Fibroblast of the aortic adventitia (primary cell): ENCODE measurements at places on chromosomes 7 and 10. TPM values are rescaled to one million over a fixed set of nuclear protein-coding genes. Genes with fewer than 3 reads are reported as not detected.

SUFU gene
- total RNA-seq: 3.3 and 4.8 TPM in 2 replicates

PDE1C gene
- total RNA-seq: 7.4 and 187 TPM in 2 replicates

NUTM2E gene
- under 0.01 TPM in 1 of 2 replicates, not detected in the other for total RNA-seq

PRF1 gene
- total RNA-seq: not detected in 2 replicates

SAMD9 gene
- 18.3 and 57.5 TPM in 2 replicates for total RNA-seq

PLAU gene
- 21.6 and 24.9 TPM in 2 replicates for total RNA-seq

SNCG gene
- total RNA-seq: 2.8 and 18.2 TPM in 2 replicates

SPDYE6 gene
- total RNA-seq: not detected in 2 replicates

ZNF786 gene
- total RNA-seq: 4.1 and 5.2 TPM in 2 replicates

TAS2R41 gene
- total RNA-seq: 0.09 TPM in 1 of 2 replicates, not detected in the other

DYDC2 gene
- not detected in 2 replicates for total RNA-seq

CLEC2L gene
- total RNA-seq: not detected in 2 replicates

GRCh38 chr7:118252087-118252486 lies 27.6 kb downstream of the ANKRD7 start:
- DNase-seq: no peak

GRCh38 chr7:19322002-19322401 lies 176.8 kb upstream of the FERD3L start:
- no peak for DNase-seq

GRCh38 chr10:5400468-5401240 lies 4.0 kb downstream of the TUBAL3 start:
- no peak for DNase-seq

- peak; percentile 81 for DNase-seq
Observed at GRCh38 chr7:85030893-85031292, 156.0 kb downstream of the SEMA3D start.

- no peak for DNase-seq
Observed at GRCh38 chr10:14593806-14594205, 180.9 kb downstream of the FAM107B start.

DNA sequence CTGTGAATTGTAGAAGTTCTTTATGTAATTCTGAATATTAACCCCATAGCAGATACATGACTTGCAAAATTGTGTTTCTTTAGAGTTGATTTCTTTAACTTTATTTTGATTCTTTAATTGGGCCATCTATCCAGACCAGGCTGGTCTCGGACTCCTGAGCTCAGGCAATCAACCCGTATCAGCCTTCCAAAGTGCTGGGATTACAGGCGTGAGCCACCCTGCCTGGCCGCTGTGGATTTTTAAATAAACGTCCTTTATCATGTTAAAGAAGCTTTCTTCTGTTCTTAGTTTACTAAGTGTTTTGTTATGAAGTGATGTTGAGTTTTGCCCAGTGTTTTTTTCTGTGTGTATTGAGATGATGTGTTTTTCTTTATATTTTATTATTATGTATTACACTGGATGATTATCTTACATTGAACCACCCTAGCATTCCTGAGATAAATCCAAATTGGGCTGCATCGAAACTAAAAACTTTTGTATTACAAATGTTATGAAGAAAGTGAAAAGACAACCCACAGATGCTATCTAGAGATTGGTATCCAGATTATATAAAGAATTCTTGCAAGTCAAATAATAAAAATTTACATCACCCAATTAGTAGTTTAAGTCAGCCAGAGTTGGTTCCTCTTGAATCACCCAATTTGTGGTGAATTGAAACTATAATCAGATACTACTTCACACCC lies 118.1 kb downstream of the TPST1 start:
- no peak for DNase-seq

- DNase-seq: no peak
Observed at GRCh38 chr7:154837622-154838021, 165.3 kb downstream of the PAXIP1 start.

DNA sequence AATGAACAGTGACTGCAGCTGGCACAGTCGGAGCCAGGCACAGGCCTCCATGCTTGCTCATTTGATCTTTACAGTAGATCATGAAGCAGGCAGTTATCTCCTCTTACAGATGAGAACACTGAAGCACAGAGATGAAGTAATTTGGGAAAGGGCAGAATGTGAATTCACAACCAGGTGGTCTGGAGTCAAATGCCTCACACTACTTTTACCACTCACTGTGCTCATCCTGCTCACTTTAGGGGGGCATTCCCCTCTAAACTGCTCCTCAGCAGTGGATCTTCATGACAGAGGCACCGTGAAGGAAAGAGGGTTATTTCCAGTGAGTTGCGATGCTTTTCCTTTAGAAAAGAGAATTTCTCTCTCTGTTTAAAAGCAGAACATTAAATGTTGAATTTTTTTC lies 15.1 kb downstream of the SNX10 start:
- DNase-seq: no peak

- DNase-seq: no peak
Observed at GRCh38 chr7:130926001-130926691, 192.1 kb upstream of the KLF14 start.

DNA sequence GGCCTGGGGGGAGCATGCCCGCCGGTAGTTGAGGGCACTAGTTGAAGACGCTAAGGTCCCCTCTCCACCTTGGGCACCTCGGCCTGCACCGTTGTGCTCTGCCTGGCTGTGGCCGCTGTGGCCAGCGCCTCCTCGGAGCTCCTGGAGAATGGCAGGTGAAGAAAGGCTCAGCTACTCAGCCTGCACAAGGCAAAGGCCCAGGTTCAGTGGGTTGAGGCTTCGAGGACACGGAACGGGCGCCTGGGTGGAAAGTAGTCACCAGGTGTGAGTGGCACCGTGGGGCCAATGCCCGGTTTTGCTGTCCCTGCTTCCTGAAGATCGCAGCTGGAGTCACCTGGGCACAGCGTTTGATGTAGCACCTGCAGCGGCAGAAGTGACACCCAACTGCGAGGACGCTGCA lies 12.4 kb upstream of the ZNF716 start:
- DNase-seq: no peak

- DNase-seq: peak; percentile 75
Observed at GRCh38 chr7:40219917-40220316, 85.1 kb downstream of the SUGCT start.

- DNase-seq: peak; percentile 93
Observed at GRCh38 chr7:157271991-157272324, 64.8 kb upstream of the DNAJB6 start.

DNA sequence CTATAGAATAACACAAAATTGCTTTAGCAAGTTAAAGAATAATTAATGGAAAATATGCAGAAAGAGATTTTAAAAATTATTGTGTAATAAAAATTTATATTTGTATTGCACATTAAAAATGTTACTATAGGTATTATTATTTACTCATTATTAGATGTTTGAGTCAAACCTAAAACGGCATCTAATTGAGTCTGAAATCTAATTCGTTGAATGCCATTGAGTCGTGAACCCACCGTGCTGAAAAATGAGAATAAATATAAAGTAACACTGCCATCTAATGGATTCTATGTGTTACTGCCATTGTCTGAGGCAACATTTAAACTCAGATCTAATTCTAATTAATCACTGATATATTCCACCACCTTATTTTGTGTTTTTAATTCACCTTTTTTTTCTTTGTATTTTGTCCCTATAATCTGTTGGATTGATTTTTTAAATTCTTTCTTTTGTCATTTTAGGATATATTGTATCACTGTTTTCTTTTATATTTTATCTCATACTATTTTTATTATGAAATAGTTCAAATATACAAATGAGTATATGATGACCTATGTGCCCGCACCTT lies 62.2 kb downstream of the SAMD9 start:
- DNase-seq: peak; percentile 65

DNA sequence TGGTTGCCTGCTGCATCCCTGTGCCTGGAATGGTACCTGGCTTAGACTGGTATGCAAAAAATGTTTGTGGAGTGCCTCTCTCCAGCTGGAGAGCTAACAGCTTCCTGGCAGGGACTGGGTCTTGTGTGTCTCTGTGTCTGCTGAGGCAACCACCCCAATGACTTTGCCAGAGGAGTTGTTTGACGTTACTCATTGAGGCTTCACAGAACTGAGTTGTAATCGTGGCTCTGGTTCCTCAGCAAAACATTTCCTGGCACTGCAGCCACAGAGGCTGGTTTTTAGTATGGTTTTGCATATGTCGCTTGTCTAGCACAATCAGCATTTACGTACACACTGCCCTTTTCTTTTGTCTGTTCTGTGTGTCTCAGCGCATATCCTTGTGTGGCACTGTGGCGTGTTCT lies 7.5 kb downstream of the ZNF282 start:
- peak; percentile 38 for DNase-seq

DNA sequence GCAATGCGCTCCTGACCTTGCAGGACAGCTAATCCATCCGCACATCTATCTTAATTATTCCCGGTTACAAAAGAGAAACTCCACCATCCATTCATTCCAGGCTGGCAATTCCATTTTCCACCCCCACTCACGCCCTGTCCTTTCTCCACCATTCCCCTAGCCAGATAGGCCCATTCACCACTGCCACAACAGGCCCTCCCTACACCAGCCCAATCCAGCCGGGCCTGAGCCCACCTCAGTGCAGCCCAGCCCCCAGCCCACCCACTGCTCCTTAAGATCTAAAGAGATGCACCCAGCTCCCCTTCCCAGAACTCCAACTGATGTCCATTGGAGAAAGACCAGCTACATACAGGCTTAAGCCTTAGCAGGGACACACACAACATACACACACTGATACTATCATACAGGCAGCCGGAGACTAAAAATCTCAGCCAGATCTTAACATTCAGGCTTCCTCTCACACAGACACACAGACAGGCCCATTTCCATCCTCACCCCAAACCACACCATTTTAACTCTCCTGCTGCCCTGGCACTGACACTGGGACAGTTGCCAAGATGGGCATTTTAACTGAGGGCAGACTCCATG lies 38.0 kb upstream of the PAX2 start:
- DNase-seq: no peak

DNA sequence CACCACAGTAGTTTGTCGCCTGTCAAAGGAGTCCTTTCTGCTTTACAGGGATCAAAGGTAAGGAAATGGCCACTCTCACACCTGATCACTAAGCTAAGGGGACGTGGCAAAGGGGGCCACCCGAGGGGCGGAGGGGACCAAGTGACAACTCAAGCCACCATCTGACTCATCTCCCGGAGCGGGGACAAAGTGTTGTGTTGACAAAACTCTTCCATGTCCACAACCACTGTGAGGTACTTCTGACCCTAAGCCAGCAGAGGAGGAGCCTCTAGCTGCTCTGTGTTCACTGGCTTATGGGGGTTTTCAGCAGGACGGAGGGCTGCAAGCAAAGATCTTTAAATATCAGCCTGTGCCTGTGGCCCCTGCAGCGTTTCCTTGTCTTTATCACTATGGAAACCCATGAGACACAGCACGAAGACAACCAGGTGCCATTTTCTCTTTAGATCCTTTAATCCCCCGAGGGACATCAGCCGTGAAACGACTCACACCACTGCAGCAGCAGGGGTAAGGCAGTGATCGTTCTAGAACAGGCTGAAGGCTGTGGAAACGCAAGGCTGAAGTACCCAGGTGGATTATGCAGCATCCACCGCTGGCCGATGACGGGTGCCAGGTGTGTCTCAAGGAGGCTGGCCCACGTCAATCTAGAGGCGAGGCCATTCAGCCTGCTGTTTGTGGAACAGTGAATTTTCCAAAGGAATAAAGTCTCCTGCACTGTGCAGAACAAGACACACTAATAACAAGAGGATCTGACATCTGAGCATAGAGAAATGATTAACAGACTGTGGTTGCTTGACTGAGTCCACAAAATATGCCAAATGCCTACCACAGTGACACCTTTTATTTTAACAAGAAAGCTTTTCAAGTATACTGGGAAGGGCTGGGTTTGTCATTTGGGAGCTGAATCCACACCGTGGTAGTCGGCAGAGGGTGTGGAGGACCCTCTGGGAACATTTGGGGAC lies 26.6 kb upstream of the DDC start:
- no peak for DNase-seq

DNA sequence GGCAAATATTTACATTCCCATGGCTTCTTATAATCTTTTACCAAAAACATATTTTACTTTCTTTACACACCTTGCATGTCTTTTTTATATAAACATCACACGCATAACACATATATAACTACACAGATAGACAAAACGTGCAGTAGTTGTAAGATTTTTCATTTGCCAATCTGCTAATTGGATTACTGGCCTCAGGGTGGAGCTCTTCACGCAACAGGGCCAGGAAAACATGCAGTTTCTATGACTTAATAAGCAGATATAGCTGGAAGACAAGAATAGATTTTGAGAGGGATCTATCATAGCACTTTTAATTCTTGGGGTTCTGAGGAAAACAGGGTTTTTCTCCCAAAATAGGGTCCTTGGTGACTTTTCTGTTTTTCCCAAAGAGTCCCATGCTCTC lies 12.7 kb downstream of the ACADSB start:
- peak; percentile 12 for DNase-seq

GRCh38 chr10:31780717-31781116 lies 147.9 kb downstream of the ARHGAP12 start:
- DNase-seq: no peak

DNA sequence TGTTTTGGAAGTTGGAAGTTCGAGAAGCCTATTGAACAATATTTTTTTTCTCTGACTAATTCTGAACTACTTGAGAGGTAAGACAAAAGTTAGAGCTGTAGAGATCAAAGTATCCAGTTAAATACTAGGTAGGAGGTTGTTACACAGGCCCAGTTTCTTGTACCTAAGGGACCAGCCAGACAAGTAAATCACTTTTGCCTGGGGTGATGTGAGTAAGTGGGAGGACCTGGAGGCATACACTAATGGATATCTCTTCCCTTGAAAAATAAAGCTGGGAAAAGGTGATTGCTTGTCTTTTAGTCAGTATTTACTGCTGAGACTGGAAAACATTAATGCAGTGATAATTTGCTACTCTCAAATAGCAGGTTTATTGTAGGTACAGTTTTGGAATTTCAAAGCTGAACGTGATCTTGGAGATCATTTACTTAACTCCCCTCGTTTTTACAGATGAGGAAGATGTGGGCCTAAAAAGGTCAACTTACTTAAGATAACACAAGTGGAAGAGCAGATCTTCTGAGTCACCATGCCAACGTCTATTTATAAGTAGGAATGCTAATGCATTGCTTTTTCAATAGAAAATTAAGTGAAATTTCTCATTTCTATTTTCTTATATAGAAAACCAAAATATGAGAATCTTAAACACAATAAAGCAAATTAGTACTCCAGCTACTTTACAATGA lies 181.3 kb downstream of the PPP1R9A start:
- DNase-seq: no peak

- DNase-seq: no peak
Observed at GRCh38 chr7:28328822-28329660, 83.3 kb upstream of the CREB5 start.

DNA sequence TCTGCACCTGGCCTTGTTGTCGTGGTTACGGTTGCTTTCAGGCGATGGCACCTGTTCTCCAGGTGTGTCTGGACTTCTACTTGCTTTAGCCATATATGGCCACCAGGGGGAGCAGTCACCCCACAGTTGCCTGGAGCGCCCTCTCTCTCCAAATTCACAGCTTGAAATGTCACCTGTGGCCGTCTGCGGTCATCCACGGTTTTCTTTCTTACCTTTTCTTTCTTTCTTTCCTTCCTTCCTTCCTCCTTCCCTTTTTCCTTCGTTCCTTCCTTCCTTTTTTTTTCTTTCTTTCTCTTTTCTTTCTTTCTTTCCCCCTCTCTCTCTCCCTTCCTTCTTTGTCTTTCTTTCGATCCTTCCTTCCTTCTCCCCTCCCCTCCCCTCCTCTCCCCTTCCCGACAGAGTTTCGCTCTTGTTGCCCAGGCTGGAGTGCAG lies 150.5 kb upstream of the VKORC1L1 start:
- peak; percentile 31 for DNase-seq
